ENCODE measurements at places on chromosomes 7 and 10.

DNA sequence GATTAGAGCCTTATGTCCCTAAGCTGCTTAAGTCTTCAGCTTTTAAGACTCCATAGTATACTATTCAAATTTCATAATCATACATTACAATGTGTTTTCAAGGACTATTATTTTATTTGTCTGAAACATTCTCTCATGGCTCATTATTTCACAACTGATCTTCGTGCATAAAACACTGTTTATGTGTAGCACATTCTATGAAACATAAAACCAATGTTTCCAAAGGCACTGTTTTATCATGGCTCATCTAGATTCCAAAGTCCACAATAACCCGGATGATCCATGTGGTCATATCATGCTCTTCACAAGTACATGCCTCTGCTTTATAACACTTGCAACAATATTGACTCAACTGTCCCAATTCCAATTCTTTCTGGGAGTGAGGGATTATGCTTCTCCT is 806.1 kb downstream of the TNS3 start:
- DNase-seq: no peak

DNA sequence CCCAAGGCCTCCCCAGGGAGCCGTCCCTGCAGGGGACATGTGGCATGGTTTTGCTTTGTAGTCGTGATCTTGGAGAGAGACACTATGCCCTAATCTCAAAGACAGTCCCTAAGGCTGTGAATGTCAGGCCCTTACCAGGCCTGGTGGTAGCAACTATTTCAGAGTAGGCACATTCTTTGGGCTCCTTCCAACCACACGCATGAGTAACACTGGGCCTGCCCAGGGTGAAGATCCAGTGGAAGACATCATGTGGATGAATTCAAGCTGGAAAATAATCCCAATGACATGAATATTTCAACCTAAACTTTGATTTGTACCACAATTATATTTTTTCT is 39.5 kb upstream of the INSIG1 start:
- DNase-seq: no peak

GRCh38 chr7:111212857-111213523 is 122.1 kb downstream of the LRRN3 start:
- DNase-seq: no peak

DNA sequence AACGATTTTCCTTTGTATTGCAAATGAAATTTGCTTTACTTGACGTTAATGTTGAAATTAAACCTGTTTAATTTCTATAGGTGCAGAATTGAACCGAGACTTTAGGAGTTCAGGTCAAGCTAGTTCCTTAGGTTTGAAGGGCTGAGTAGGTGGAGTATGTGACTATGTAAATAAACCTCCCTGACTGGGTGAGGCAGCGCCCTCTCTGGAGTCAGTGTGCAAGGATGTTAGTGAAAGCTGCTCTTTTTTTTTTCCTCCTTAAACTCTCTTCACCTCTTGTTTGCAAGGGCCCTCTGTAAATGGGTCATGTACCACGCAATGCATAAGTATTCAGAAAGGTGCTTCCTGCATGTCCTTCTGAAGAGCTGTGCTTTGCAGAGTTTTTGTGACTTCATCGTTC is 33.8 kb downstream of the GALNT17 start:
- no peak for DNase-seq

DNA sequence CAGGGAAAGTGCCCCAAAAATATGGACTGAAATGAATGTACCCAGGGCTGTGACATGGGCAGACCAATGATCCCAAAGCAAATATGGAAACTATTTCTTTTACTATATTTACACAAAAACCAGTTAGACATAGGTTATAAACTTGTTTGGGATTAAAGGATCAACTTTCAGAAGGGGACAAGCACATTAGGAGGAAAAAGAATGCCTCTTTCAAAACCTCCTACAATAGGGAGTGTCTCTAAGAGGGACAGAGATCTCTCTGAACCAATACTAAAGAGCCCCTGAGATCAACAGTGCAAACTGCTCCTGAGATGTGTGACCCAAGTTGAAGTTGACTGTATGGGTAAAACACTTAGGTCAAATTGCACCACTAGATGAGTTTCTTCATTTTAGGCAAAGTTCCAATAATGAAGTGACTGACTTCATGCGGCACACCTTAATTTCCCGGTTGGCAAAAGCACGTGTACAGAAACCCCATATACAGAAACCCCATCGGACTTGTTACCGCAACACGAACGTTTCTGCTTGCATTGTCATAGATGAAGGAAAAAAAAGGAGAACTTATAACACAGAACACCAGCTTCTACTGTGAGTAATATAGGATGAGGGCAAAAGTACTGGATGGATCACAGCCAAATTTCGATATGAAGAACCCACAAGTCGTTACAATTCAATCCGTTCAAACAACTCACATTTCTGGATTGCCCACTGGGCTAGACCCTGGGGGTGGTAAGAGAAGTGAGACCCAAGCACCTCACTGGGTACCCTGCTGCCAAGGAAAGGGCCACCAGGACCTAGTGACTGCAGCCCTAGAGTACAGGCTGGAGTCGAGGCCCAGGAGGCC is 4.3 kb downstream of the SVIL start:
- DNase-seq: no peak

DNA sequence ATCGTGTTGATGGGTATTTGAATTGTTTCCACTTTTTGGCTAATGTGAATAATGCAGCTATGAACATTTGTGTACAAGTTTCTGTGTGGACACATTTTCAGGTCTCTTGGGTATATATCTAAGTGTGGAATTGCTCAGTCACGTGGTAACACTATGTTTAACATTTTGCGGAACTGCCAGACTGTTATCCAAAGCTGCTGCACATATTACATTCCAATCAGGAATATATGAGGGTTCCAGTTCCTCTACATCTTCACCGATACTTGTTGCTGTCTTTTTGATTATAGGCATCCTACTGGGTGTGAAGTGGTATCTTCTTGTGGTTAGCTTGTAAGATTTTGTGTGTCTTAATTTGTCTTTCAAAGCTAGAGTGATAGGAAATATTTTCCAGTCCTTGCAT is 6.8 kb downstream of the PTPN12 start:
- no peak for DNase-seq

- DNase-seq: no peak
Observed at GRCh38 chr7:34776748-34777358, 118.8 kb downstream of the NPSR1 start.

- DNase-seq: no peak
Observed at GRCh38 chr10:43461950-43462349, 25.0 kb downstream of the ZNF487 start.

DNA sequence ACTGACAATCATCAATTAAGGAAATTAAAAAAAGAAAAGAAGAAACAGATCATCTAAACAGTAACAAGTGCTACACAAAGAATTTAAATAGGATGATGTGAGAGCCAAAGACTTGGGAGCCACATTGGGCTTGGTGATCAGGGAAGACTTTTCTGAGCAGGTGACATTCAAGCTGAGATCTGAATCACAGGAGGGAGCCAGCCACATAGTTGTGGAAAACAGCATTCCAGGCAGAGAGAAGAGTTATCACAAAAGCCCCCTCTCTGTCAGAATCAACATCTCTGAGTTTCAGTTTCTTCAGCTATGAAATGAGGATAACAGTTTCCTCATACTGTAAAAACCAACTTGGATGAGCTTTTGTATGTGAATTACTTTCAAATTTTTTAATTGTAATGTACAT is 169.2 kb upstream of the PLXNA4 start:
- DNase-seq: no peak

- no peak for DNase-seq
Observed at GRCh38 chr10:118041316-118041715, 5.4 kb downstream of the RAB11FIP2 start.

GRCh38 chr7:94012746-94013145 is 8.6 kb upstream of the BET1 start:
- no peak for DNase-seq

- no peak for DNase-seq
Observed at GRCh38 chr10:86757113-86757972, 924 bp downstream of the BMPR1A start.

DNA sequence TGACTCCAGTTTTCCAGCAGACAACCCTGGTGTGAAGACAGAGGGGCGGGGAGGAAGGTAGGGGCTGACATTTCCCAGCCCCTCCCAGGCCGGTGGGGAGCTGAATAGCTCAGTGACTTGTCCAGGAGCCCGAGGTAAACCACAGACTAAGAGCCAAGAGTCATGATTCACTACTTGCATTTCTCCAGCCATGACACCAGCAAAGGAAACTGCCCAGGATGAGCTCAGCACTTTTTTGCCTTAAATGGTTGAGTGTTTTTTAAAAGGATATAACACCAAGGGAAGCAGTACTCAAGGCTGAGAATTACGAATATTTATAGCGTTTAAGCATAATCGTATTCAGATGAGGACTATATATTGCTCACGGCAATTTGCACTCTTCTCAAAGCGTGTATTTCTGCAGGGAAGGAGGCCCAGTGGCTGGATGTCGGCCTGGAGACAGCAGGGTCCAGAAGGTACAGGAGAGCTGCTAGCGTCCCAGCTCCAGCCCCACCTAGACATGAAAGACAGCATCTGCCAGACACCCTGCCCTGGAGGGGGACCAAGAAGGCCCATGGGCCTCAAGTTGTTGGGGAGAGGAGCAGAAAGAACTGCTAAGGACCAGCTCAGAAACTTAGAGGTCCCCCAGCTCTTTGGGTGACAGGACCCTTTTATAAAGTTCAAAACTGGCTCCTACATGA is 141.4 kb downstream of the GRID1 start:
- no peak for DNase-seq

- DNase-seq: no peak
Observed at GRCh38 chr10:86786368-86786767, 29.9 kb downstream of the BMPR1A start.

DNA sequence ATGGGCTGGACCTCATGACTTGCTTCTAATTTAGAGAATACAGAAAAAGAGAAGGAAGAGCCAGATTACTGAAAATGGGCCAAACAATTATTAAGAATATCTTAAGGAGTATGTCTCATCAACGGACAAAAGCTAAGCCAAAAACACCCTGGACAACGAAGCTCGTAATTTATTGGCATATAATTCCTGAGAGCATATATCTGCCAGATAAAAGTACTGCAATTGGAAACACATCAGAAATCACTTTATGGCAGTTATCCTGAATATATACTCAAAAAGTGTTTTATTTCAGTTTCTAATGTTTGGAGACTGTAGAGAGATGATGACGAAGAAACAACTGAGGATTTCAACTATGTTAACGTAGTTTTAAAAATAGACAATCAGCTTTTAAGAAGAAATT is 211.8 kb downstream of the CSTF2T start:
- DNase-seq: no peak

GRCh38 chr10:62096256-62096933 is 172.2 kb downstream of the RTKN2 start:
- no peak for DNase-seq

DNA sequence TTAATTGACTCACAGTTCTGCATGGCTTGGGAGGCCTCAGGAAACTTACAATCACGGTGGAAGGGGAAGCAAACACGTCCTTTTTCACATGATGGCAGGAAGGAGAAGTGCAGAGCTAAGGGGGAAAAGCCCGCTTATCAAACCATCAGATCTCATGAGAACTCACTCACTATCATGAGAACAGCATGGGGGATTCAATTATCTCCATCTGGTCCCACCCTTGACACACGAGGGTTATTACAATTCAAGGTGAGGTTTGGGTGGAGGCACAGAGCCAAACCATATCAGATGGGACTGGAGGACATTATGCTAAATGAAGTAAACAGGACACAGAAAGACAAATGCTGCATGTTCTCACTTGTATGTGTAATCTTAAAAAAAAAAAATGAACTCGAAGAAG is 141.4 kb upstream of the HABP2 start:
- no peak for DNase-seq

DNA sequence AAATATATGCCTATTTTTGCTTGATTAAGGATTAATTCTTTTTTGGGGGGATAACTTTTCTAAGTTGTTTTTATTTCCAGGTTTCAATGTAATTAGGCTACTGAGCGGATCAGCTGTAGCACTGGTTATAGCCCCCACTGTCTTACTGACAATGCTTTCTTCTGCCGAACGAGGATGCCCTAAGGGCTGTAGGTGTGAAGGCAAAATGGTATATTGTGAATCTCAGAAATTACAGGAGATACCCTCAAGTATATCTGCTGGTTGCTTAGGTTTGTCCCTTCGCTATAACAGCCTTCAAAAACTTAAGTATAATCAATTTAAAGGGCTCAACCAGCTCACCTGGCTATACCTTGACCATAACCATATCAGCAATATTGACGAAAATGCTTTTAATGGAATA is 1.0 kb downstream of the LRRTM3 start:
- no peak for DNase-seq

All from stimulated activated CD8-positive, alpha-beta memory T cell treated with anti-CD3 and anti-CD28 coated beads, Interleukin-15, amount 100 ng/mL, for 4 hours (primary cell).